ENCODE measurements at places on chromosomes 2 and 18.

DNA sequence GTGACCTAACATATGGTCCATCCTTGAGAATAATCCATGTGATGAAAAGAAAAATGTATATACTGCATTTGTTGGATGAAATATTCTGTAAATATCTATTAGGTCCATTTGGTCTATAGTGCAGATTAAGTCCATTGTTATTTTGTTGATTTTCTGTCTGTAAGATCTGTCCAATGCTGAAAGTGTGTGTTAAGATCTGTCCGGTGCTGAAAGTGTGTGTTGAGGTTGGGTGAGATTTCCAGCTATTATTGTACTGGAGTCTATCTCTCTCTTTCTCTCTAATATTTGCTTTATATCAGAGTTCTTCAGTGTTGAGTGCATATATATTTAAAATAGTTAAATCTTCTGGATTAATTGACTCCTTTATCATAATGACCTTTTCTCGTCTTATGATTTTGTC lies 828.8 kb upstream of the CRIM1 start:
- DNase-seq: no peak

- no peak for DNase-seq
These were observed 18.6 kb downstream of the TYMS start for GRCh38 chr18:676069-676468.

- no peak for DNase-seq
These were observed 40.2 kb upstream of the LBH start for GRCh38 chr2:30191107-30191506.

- no peak for DNase-seq
These were observed 13.3 kb upstream of the TMEM214 start for GRCh38 chr2:27019459-27019858.

DNA sequence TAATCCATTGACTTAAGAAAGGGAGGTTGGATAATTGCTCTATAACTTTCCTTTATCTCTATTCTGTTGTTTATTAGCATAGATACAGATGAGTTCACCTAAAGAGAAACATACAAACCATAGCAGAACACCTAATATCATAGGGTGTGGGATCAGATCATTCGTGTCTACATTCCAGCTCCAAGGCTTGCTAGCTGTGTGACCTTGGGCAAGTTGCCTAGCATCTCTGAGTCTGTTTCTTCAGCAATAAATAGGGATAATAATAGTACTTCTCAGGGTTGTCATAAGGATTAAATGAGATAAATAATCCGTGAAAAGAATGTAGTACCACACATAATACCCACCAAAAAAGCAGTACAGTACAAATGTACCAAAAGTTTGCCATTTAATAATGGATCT lies 126.2 kb downstream of the PLB1 start:
- DNase-seq: no peak

DNA sequence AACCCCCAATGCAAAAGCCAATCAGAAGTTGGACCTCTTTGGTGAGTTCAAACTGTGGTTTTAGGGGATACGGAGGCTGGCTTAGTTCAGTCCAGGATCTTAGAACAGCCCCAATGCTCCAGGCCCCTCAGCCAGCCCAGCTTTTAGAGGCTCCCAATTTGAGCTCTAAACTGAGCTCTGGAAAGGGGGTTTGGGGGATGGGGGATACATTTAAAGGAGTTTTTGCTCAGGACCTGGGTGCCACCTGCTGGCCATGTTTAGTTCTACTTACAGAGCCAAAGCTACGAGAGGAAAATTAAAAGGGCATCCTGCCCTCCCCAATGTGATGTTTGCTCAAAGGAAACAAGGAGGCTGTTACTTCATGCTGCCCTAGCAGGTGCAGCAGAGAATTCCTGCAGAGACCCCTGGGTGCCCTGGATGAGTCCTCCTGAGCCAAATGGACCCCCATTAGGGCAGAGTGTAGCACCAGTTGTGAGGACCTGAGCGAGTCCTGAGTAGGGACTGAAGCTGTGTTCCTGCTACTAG lies 15.9 kb upstream of the TMEM214 start:
- no peak for DNase-seq

DNA sequence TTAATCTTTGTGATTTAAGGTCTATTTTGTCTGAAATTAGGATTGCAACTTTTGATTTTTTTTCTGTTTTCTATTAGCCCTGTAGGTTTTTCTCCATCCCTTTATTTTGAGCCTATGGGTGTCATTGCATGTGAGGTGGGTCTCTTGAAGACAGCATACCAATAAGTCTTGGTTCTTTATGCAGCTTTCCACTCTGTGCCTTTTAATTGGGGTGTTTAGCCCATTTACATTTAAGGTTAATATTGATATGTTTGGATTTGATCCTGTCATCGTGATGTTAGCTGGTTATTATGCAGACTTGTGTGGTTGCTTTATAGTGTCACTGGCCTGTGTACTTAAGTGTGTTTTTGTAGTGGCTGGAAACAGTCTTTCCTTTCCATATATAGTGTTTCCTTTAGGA lies 17.7 kb downstream of the EHBP1 start:
- no peak for DNase-seq

GRCh38 chr2:147718831-147719230 lies 126.0 kb upstream of the ACVR2A start:
- DNase-seq: peak; percentile 44
